GOT3 (cell line): ENCODE measurements at places on chromosomes 5 and 9.

GRCh38 chr5:75756981-75757380 is 39.7 kb upstream of the POC5 start:
- DNase-seq, result no peak

DNA sequence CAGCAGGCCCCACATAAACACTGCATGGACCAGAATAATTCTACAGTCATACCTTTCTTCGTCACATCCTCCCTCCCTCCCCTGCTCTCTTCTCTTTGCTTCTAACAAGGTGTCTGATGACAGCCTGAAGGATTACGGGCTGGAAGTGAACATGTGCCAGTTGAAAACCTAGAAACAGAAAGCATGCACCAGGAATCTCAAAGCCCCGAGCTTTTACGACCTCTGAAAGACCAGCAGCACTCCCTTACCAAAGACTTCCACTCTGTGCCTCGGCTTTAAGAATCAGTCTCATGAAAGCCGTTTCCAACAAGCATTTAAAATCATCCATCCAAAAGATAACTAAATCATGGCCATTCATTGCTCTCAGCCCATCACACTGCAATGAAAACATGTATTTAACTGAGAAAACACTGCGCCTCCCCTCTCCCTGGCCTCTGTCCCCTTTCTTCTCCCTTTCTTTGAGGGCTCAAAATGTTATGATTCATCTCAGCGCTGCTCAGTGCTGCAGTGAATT is 21.3 kb downstream of the MSX2 start:
- no peak for DNase-seq

GRCh38 chr9:4155221-4156026 is 144.4 kb downstream of the GLIS3 start:
- no peak for DNase-seq

DNA sequence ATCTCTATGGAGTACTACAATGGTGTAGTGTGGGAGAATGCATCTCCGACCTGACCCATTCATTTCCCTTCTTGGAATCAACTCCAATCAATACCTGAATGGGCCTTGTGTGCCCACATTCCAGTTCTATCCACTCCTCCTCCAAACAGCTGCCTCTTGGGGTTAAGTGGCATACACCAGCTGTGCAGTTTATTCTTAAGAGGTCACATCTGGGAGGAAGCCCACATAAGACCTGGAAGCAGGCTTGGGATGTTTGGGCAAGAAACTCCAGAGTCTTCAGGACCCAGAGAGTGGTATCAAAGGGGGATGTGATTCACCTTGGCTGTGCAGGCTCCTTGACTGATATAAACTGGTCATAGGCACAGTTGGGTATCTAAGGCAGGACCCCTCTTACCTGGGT is 46.0 kb downstream of the ACTBL2 start:
- no peak for DNase-seq

DNA sequence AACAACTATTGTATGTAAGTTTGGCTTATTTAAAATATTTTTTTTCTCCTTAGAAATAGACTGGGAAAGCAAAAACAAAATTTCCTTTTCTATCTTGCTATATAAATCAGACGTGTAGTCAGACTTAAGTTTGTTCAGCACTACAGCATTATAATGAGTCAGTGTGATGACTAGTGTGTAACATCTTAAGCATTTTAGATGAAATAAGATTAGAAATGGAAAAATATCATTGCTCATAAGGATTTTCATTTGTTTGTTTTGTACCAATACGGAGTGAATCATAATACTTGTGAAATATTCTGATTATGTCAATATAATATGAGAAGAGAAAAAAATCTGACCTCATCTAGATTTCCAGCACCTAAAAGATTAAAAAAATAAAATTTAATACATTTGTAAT is 64.7 kb upstream of the RICTOR start:
- no peak for DNase-seq

GRCh38 chr5:169131616-169132301 is 169.2 kb downstream of the SLIT3 start:
- no peak for DNase-seq

GRCh38 chr5:130061746-130062145 is 157.5 kb downstream of the CHSY3 start:
- no peak for DNase-seq

- DNase-seq, result no peak
Observed at GRCh38 chr5:53116597-53116996, 7.0 kb upstream of the MOCS2 start.

- DNase-seq, result no peak
Observed at GRCh38 chr5:51960617-51961121, 577.4 kb downstream of the ISL1 start.

GRCh38 chr5:142929587-142929986 is 159.4 kb downstream of the ARHGAP26 start:
- DNase-seq, result no peak

- DNase-seq, result no peak
Observed at GRCh38 chr9:136762915-136763648, 1.2 kb downstream of the LCN15 start.
